Foreskin keratinocyte (primary cell): ENCODE measurements at places on chromosomes 7 and 10.

DNA sequence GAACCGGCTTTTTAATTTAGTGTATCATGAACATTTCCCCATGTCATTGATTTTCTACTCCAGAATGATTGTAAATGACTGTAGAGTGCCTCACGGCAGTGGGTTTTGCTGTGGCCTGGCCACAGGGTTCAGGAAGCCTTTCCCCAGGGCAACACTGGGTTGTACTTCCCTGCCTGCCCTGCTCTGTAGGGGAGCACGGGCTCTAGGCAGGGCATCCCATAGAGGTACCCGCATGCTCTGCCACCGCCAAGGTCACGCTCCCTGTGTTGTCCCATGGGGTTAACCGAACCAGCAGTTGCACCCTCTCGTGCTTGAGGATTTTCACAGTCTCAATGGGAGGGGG is 63.8 kb downstream of the BPGM start:
- DNase-seq: no peak

DNA sequence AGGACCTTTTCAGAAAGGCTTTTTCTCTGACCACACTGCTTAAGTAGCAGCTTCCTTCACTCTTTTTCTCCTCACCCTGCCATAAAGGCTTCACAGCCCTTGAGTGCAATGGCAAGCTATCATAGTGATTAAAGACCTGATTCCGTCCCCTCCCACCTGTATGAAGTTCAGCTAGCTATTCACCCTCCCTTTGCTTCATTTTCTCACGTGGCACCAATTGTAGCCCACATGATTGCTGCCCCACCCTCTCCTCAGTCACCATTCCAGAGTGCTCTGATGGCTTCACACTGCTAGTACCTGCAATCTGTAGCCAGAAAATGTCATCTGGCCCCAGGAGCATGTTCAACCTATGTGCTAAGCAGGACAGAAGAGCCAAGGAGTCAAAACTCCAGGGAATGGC is 523.8 kb downstream of the GRM8 start:
- DNase-seq: no peak

GRCh38 chr10:17655567-17656146 is 11.7 kb downstream of the STAM start:
- no peak for DNase-seq

- DNase-seq: peak; percentile 26
Observed at GRCh38 chr10:4281190-4281825, 496.3 kb upstream of the KLF6 start.

DNA sequence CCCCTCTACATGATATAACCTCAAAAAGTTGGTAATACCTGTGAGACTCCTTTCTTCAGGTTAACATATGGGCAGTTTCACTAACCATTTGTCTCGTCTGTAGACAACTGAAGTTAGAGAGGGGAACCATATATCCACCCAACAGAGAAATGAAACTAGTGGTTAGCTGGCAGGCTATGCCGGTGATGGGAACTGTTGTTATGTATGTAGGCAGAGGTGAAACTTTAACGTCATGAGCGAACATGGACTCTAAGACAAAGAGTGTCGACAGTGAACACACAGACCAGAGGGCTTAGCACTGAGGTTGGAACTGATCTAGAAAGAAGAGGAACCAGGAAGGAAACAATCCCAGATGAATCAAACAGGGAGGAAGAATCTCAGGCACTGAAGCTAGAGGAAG is 112.4 kb downstream of the ELMO1 start:
- no peak for DNase-seq

DNA sequence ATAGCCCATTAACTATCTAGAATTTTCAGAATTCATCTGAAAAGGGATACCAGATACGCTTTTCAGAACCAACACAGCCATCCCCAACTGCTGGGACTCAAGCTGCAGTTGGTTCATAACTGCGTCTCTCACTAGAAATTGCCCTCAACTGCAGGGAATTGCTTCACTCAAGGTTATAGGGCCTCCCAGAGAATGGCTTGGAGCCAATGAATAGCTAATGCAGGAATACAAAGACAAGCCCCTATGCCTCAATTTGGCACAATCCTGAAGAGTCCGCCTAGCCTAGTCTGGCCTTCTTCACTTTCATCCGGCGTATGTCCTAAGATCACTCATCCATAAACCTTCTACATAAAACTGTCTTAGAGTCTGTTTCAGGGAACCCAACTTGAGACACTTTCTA is 164.0 kb downstream of the SKAP2 start:
- no peak for DNase-seq

GRCh38 chr10:57579926-57580325 is 687.8 kb downstream of the IPMK start:
- peak; percentile 11 for DNase-seq

DNA sequence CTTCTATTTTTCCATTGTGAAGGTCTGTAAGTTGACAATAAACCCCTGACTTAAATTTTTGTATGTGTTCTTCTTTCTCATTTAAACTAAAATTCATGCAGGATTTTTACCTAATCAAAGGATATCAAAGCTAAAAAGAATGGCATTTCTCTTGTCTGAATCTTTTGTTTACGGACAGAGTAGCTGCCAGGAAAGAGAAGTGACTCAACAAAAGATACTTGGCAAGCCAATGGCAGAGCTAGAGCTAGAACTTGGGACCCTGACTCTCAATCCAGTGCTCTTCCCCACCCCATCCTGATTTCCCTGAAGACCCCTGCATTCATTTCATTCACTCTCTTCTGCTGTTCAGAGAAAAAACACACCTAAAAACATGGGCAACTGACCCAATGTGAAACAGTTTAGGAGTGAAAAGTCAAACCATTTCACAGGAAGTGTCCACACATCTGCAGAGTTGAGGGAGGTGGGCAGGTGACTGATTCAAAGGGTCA is 40.2 kb upstream of the PDLIM1 start:
- DNase-seq: no peak

- DNase-seq: no peak
Observed at GRCh38 chr10:71536332-71536731, 139.6 kb downstream of the CDH23 start.

GRCh38 chr7:80244206-80244916 is 109.7 kb downstream of the GNAI1 start:
- DNase-seq: no peak

- DNase-seq: no peak
Observed at GRCh38 chr7:82521906-82522445, 78.4 kb upstream of the CACNA2D1 start.
